ENCODE measurements at places on chromosomes 4 and X. TPM values are rescaled to one million over a fixed set of nuclear protein-coding genes. Genes with fewer than 3 reads are reported as not detected.

KLHL13 gene
- 0.42 TPM for total RNA-seq

HTR2C gene
- not detected for total RNA-seq

MYOZ2 gene
- total RNA-seq = not detected

PPP1R2C gene
- total RNA-seq = not detected

NXF2 gene
- not detected for total RNA-seq

SSX2 gene
- not detected for total RNA-seq

DCAF12L1 gene
- not detected for total RNA-seq

DDIT4L gene
- total RNA-seq = 0.06 TPM

PAGE2B gene
- not detected for total RNA-seq

TMPRSS11F gene
- not detected for total RNA-seq

CLGN gene
- not detected for total RNA-seq

POF1B gene
- not detected for total RNA-seq

EDA gene
- 0.97 TPM for total RNA-seq

TKTL2 gene
- not detected for total RNA-seq

TREX2 gene
- total RNA-seq = 1.9 TPM

SLC26A1 gene
- not detected for total RNA-seq

RPA4 gene
- 0.42 TPM for total RNA-seq

ARX gene
- total RNA-seq = not detected

CRLF2 gene
- not detected for total RNA-seq

ZFP92 gene
- total RNA-seq = 2.0 TPM

BANK1 gene
- total RNA-seq = 0.17 TPM

TMEM184C gene
- total RNA-seq = 31.8 TPM

HDX gene
- 0.80 TPM for total RNA-seq

MUC7 gene
- not detected for total RNA-seq

SPATA18 gene
- 0.19 TPM for total RNA-seq

MAOB gene
- not detected for total RNA-seq

HMGB3 gene
- 33.2 TPM for total RNA-seq

LDB2 gene
- not detected for total RNA-seq

F11 gene
- not detected for total RNA-seq

UCP1 gene
- total RNA-seq = not detected

FAM47A gene
- total RNA-seq = not detected
